Mammary epithelial cell (primary cell): ENCODE measurements at places on chromosomes 1 and 21.

DNA sequence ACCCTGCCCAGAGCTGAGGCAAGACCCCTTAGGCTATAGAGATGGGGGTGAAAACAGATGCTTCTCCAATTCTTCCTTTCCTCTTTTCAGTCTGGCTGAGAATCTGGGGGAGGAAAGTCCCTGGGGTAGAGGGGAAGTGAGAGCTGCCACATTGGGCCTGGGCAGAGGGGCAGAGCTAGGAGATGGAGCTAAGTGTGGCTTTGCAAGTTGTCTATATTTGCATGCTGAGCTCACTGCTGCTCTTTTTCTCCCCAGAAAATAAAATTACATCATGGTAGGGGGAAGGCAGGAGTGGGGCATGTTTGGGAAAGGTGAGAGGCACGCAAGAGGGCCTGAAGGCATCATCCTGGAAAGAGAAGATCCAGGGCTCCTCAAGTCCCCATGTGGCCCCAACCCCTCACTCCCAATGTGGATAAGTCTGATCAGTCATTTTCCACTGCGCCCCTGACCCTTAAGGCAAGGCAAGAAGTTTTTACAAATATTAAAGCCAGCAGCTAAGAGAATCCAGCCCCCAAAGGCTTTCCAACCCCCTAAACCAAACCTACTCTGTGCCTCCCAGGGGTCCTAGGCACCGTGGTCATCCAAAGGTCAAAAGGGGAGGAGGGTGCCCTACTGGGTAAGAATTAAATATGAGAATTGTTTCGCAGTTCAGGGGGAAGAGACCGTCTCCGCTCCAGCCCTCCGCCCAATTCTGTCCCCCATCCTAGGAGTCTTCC lies 500 bp upstream of the PEA15 start:
- no peak for DNase-seq

GRCh38 chr1:160030657-160031364 lies 979 bp downstream of the PIGM start:
- peak; percentile 58 for DNase-seq

GRCh38 chr1:91201694-91202093 lies 179.9 kb upstream of the ZNF644 start:
- DNase-seq, result no peak

DNA sequence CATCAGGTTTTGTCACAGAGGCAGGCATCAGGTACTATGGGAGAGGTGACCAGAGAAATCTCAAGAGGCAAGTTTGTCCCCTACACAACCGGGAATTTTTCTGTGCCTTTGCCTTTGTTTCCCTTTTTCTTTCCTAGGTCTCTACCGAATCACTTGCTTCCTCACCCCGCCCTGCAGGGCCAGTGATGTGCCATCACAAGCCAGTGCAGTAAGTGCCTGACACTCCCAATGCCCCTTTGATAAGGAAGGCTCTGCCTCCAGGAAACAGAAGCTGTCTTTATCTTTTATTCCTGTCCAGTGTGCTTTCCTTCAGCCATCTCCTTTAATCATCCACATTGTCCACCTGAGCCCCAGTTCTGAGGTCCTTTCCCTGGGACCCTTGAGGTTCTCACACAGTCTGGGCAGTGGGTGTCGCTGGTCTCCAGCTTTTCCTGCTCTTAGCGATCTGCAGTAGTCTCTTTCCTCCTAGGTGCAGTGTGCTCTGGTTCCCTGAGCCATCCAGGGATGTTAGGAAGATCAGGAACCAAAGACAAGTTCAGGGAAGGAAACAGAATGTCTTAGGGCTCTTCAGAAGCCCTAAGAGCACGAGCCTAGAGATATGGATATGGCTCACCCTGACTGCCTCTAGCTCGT lies 36.6 kb downstream of the GJA5 start:
- DNase-seq, result peak; percentile 15

DNA sequence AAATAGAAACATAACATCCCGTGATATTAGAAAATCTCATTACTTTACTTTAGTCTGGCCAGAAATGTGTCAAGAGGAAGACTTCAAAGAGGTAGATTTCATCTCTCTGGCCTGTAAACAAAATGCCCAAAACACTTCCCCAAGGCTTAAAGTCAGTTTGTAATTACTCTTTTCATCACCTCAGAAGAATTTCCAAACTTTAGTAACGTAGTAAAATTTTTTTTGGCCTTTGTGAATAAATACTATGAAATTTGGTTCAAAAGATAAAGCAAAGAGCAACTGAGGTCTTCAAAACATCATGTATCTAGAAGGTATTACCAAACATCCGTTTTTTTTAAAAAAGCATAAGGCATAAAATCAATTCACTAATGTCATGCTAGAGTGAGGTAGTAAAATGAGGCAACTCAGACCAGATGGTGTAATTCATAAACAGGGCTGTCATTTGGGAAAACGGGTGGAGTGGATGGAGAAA lies 51.4 kb downstream of the LEPR start:
- DNase-seq, result no peak

- no peak for DNase-seq
Measured at GRCh38 chr1:214500340-214501055, 50.9 kb downstream of the PTPN14 start.

DNA sequence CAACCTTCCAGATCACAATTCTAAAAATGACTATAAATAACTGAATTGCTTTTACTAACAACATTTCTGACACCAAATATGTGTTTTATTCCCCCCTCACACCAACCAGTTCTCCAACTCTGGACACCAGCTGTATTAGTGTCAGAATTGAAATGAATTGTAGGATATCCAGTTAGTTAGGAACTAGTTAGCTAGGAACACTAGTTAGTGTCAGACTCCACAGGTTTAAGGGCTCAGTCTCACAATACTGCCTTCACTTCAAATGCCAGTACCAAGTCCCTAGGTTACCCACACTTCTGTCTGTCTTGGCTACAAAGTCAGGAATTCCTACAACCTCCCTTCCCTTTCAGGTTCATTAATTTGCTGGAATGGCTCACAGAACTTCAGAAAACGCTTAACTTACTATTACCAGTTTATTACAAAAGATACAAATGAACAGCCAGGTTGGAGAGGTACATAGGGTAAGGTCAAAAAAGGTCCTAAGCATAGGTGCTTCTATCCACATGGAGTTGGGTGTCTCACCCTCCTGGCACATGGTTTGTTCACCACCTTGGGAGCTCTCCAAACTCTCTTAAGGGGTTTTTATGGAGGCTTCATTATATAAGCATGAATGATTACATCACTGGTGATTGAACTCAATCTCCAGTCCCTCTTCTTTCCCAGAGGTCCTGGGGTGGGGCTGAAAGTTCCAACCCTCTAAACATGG lies 4.2 kb downstream of the STXBP3 start:
- DNase-seq, result peak; percentile 8

DNA sequence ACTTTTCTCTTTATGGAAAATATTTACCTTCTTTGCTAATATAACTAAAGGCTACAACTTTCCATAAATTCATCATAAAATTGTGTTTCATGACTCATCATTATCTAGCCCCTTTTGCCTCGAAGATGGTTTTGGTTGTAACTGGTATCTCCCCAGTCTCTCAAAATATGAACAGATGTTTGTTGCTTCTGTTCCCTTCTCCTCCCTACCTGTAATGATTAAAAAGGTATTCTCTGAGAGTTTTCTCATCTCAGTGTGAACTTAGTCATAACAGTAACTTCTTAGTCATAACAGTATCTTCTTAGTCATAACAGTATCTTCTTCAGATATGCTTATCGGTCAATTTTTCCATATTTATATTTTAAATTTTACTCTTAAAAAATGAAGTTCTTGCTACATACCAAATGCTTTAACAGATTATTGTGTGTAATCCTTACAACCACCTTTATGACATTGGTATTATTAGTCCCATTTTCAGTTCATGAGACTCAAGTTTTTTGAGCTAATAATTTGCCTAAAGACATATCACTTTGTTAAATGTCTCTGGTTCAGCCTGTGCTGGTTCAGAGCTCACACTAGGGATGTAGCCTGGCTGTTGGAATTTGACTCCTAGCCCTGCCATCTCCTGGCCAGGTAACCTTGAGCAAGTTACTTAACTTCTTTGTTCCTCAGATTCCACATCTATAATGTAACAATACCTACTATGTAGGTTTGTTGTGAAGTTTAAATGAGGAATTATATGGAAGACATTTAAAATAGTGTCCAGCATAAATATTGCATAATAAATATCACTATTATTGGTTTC lies 32.6 kb downstream of the ATP1B1 start:
- DNase-seq, result peak; percentile 38

DNA sequence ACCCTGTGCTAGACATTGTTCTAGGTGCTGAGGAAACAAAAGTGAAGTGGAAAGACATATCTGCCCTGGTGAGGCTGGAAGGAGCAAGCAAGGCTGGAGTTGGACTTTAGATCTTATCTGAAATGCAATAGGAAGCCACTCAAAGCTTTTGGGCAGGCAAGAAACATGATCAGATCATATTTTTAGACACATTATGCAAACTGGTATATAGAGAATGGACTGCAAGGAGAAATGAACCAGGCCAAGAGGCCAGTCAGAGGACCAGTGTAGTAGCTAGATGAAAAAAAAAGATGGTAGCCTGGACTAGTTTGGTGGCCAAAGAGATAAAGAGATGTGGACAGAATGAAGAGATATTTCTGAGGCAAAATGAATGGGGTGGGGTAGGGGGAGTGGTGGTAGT lies 46.3 kb downstream of the CCN1 start:
- DNase-seq, result no peak

GRCh38 chr1:103525114-103525606 lies 339 bp upstream of the RNPC3 start:
- peak; percentile 51 for DNase-seq

DNA sequence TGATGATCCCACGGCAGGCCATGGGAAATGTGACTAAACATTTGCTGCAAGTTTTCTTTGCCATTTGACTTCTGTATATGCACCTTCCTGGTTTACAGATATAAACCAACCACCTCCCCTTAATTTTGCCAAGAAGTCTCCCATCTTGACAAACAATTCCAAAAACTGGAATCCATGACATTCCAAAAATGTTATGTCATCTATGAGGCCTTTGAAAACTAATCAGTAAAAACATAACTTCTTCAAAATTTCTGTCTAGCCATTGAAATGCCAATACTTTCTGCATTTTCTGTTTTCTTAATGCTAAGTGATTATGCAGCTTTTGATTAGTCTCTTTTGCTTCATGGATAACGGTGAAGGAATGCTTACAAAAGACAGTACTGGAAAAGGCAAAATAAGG lies 84.1 kb downstream of the LYST start:
- no peak for DNase-seq
